B cell (primary cell): ENCODE measurements at places on chromosomes 12 and 14.

- no peak for DNase-seq
Measured at GRCh38 chr14:51097287-51097686, 2.4 kb upstream of the TRIM9 start.

GRCh38 chr12:58513301-58513834, 406.9 kb downstream of the LRIG3 start:
- DNase-seq, result no peak

DNA sequence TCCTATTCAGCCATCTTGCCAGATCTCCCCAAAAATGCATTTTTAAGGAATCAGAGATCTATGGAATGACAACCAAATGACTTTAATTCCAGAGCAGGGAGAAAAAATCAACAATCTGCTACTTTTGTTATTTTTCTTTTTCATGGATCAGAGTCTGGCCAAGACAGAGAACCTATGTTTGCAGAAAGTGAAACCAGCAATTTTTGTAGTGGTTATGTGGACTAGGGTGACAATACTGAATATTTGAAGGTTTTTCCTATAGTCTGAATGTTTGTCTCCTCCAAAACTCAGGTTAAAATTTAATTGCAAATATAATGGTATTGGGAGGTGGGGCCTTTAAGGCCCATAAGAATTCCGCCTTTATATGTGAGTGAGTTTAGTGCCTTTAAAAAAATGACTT, 30.9 kb downstream of the KLRK1 start:
- no peak for DNase-seq

DNA sequence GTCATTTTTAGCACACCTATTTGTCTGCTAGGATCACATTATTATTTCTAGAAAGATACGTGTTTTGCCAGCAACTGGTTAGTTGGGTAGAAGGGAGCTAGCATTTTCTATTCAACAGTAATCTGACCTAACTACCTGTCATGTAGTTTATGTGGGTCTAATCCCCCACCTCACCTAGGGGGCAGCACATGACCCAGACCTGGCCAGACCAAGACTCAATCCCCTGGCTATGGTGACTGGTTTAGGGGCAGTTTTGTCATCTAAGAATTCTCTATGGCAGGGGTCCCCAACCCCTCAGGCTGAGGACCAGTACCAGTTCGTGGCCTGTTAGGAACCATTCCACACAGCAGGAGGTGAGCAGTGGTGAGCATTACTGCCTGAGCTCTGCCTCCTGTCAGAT, 29.5 kb upstream of the EVL start:
- DNase-seq, result peak; percentile 16

DNA sequence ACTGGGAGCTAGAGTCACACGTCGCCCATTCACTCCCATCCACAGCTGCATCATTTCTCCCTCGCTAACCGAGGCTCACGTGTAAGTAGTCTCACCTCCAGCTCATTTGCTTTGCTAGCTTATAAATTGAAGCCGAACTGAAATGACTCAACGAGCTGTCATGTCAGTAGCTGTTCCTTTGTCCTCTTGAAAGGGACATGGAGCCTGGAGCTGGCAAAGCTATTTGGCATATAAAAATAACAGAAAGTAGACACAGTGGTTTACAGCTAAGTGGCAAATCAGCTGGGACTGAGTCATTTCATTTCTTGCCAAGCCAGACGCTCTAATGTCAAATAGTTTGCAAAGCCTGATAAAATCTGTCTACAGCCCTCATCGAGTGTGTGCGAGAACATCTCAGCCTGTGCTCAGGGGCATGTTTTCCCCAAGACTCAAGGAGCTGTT, 114.4 kb upstream of the TMEM233 start:
- DNase-seq, result no peak

GRCh38 chr14:102594514-102595175, 2.2 kb downstream of the RCOR1 start:
- peak; percentile 84 for DNase-seq

- DNase-seq, result no peak
Measured at GRCh38 chr12:101010896-101011295, 199.1 kb downstream of the SLC5A8 start.

DNA sequence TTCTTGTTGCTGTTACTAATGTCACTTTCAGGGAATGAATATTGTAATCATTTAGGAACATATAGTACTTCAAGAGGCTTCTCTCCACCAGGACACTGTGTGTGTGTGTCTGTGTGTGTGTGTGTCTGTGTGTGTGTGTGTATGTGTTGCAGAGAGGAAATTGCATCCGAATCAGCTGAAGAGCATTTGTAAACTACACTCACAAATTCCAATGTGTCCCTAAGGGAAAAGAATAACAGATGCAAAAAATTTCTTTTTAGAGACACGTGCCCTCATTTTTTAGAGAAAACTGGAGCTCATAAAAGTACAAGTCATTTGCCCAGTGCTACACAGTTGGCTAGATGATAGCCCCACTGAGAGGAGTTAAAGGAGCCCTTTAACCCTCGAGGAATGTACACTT, 168.8 kb downstream of the ANO4 start:
- no peak for DNase-seq

- no peak for DNase-seq
Measured at GRCh38 chr12:70919597-70920035, 922 bp downstream of the PTPRR start.

GRCh38 chr14:35414365-35414764, 9.8 kb upstream of the NFKBIA start:
- no peak for DNase-seq

DNA sequence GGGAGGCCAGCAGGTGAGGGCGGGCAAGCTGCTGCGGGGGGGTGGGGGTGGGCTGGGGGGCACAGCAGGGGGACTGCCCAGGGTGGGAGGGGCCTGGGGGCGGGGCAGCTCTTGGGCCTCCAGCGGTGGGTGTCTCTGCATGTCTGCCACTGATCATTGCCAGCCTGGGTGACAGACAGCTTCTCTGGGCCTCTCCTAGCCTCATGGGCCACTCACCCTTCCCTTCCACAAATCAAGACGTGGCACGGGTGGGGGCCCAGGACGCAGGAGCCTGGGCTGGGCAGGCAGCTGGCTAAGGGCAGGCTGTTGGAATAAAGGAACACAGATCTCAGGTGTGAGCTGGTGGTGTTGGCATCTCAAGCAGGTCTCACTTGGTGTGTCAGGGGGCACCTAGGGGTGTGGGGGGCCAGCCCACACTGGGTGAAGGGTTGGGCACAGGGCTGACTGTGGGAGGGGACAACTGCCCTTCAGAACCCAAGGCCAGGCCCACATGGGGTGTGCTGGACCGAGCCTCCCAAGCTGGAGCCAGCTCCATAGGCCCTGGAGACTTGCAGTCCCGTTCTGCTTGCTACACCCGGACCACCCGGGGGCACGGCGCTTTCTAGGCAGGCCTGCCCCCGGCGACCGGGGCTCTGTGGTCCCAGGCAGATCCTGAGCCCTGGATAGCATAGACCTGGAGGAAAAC, 3.0 kb downstream of the TEDC1 start:
- peak; percentile 39 for DNase-seq

DNA sequence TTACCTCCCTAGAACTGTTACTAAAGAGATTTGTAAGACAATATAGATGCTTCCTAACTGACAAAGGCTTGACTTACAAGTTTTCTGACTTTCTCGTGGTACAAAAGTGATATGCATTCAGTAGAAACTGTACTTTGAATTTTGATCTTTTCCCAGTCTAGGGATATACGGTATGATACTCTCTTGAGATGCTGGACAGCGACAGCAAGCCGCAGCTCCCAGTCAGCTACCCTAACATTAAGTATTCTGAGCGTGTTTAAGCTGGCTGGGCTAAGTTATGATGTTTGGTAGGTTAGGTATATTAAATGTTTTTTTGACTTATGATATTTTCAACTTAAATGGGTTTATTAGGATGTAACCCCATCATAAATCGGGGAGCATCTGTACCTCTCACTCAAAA, 55.2 kb upstream of the CDKL1 start:
- DNase-seq, result no peak

DNA sequence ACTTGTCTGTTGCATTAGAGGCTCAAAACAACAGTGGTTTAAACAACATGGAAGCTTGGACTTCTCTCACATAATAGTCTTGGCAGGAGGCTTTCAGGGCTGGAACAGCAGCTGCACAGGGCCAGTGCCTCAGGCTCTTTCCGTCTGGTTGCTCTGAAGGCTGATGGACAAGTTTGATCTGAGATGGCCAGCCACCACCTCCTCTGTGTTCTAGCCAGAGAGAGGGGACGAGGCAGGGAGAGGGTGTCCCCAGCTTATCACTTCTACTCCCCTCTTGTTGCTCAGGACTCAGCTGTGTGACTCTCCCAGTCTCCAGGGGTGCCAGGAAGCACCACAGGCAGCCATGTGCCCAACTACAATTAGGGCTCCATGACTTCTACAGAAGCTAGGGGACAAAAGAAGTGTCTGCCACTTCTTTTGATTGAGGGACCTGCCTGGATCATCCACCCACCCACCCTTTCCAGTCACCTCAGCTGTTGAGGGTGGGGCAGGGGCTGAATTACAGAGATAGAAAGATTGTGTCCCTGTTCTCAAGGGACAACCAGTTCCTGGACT, 46.6 kb downstream of the SMIM41 start:
- no peak for DNase-seq

DNA sequence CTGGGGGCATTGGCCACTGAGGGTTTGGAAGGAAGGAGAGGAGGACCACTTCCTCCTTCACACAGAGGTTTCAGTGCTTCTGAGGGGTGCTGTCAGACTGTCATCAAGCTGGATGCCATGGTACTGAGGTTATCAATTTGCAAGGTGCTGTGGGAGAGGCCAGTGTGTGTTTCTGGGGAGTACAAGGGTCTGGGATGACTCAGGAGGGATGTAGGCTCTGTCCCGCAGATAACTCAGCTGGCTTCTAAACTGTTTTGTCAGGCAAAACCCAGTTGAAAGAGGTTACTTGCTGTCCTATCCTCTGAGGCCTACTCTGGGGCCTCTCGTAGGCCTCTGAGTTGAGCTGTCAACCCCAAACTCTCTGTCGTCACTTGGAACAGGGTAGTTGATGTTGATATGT, 22.8 kb downstream of the ADCK1 start:
- DNase-seq, result no peak

GRCh38 chr12:131370791-131371347, 340.0 kb upstream of the SFSWAP start:
- DNase-seq, result no peak

GRCh38 chr14:103836976-103837725, 10.2 kb downstream of the PPP1R13B start:
- no peak for DNase-seq

- no peak for DNase-seq
Measured at GRCh38 chr14:92578511-92578910, 64.9 kb downstream of the RIN3 start.

DNA sequence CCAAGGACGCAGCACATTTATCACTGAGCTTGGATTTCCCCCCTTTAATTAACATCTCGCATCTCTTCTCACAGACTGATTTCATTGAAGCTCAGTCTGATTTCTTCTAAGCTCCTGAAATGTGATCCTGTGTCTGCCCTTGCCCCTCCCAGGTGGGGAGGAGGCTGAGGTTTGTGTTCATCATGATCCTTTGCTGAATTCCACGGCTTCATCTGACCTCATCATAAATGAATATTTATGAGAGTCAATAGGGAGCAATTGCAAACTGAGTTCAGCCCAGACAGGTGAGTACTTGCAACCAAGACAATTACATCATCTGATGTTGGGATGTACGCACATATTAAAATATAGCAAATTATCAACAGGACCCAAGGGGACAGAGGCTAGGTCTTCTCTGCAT, 72.4 kb downstream of the MAP1LC3B2 start:
- no peak for DNase-seq

DNA sequence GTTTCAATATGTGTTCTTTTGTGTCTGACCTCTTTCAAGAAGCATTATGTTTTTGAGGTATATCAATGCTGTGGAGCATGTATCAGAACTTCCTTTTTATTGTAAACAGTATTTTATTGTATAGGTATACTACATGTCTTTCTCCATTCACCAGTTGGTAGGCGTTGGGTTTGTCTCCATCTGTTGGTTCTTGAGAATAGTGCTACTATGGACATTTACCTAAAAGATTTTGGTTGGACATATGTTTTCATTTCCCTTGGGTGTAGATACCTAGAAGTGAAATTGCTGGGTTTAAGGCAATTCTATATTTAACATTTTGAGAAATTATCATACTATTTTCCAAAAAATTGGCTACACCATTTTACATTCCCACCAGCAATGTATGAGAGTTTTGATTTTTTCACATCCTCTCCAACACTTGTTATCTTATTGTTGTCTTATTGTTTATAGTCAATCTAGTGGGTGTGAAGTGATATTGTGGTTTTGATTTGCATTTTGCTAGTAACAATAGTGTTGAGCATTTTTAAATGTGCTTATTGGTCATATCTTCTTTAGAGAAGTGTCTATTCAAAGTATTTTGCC, 409.2 kb downstream of the IPO8 start:
- DNase-seq, result no peak

GRCh38 chr12:109725321-109726105, 11.9 kb downstream of the FAM222A start:
- DNase-seq, result no peak

- no peak for DNase-seq
Measured at GRCh38 chr12:4311776-4312175, 9.2 kb upstream of the TIGAR start.

DNA sequence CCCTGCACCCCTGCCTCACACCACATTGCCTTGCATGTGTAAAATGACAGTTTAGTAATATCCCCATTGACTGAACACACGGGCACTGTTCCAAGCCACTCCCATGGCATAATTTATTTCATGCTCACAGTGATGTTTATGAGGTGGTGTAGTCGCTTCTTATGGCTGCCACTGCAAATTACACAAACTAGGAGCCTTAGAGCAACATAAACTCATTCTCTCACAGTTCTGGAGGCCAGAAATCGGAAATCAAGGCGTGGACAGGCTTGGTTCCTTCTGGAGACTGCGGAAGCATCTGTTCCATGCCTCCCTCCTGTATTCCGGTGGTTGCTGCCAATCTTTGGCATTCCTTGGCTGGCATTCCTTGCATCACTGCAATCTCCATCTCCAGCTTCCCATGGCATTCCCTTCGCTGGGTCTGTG, 97.3 kb downstream of the RIN3 start:
- no peak for DNase-seq

- DNase-seq, result no peak
Measured at GRCh38 chr14:20190596-20190995, at the start of gene OR11G2. OR11G2 (plus strand) TSS chr14:20190896; CDS start chr14:20197438, 6,542 bp downstream.

GRCh38 chr12:111444314-111444924, 38.7 kb downstream of the SH2B3 start:
- no peak for DNase-seq

GRCh38 chr12:68011206-68011881, 22.1 kb downstream of the IFNG-AS1 start:
- no peak for DNase-seq
